Nephron progenitor cell (in vitro differentiated cells): ENCODE measurements at places on chromosomes 4 and X.

GRCh38 chr4:144223149-144223548 lies 82.6 kb upstream of the GYPA start:
- no peak for DNase-seq

DNA sequence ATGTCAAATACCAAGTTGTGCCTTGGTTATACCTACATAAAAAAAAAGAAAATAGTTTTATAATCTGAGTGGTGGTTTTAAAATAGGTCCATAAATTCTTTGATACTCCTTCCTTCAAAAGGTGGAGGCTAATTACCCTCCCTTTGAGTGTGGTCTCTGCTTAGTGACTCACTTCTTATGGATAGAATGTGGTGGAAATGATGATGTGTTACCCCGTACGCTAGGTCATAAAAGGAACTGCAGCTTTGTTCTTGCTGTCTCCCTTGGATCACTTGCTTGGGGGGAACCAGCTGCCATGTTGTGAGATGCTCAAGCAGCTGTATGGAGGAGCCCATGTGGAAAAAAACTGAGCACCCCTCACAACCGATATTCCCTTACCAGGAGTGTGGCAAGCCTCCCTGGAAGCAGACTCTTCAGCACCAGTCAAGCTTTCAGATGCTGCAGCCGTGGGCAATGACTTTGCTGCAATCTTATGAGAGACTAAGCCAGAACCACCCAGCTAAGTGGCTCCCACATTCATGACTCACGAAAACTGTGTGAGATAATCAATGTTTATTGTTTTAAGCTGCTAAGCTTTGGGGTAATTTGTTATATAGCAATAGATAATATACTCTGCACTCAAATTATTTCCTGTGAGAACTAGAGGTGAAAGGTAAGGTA lies 195.0 kb upstream of the GATB start:
- no peak for DNase-seq

DNA sequence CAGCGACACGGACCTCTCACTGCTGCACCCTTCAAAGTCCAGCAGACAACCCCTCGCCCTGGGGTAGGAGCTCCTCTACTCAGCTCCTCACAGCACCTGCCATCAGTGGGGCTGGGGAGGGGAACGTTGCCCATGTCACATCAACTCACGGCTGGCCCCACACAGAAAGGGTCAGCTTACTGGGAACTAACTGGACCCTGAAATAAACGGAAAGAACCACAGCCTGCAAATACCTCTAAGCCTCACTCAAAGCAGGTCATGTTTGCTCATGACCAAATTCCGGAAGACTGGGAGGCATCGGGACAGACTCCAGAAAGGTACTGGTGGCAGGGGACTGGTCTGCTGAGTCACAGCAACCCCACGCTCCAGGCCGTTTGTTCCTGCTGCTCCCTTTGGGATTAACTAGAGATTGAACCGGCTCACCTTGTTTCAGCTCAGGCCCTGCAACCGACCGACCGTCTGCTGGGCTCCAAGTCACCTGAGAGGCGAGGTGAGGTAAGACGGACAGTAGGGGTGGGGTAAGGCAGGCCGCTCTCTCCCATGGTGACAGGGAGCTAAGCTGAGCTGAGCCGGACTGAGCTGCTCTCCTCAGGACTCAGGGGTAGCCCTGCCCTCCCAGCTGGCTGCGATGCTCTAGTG lies 5.6 kb downstream of the G6PD start:
- no peak for DNase-seq

DNA sequence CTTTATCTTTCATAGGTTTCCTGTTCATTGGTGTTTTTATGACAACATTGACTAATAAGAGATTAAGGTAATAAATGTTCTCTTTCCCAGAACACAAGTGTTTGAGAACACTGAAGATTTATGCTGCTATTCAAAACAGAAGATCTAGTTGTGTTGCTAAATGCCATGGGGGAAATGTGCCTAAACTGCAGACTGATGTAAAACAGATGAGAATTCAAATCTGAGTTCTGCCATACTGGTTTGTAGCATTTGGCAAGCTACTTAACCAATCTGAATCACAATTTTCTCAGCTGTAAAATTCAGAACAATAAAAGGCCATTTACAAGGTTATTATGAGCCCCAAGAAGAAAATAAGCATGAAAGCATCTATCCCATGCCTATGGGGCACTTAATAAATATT lies 2.3 kb downstream of the SLC10A6 start:
- DNase-seq = no peak

GRCh38 chr4:22485737-22486136 lies 30.1 kb downstream of the ADGRA3 start:
- DNase-seq = no peak

GRCh38 chr4:145132511-145133098 lies 34.5 kb downstream of the ABCE1 start:
- no peak for DNase-seq

GRCh38 chrX:131728295-131729145 lies 184.6 kb downstream of the OR13H1 start:
- no peak for DNase-seq

DNA sequence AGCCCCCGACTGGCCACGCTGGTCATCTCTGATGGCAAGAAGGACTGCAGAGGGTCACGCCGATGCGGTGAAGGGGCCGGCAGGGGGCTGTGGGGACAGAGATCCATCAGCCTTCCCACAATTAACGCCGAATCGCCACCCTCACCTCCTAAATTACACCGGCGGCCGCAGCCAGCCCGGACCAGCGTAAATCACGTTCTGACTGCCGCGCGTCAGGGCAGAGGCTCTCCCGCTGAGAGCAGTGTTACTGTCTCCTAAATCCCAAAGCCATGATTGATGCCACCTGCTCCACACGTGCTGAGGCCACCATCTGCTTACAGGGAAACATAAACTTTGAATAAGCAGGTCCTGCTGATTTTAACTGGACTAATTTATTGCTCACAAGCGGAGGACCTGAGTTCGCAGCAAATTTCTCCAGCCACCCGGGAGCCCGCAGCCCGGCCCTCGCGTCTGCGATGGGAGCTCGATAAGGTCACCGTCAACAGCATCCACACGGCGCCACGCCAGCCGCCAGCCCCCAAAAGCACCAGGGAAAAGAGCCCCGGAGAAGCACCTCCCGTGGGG lies 127.3 kb upstream of the NKX1-1 start:
- DNase-seq = peak; percentile 83

DNA sequence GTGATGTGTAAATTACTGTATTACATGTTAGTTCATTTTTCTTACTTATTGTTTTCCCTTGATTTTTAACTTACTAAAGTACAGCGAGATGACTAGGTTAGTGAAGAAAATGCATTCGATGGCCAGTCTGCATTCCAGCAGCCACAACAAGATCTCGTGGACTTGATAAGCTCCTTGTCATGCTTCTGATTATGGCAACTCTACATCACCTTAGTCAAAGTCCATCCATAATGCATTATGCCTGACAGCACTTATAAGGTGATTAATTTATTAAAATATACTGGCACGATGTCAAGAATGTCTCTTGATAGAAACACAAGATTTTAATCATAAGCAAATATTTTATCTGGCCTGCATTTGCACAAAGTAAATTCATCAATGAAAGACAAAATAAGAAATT lies 109.9 kb upstream of the NAP1L5 start:
- no peak for DNase-seq

- no peak for DNase-seq
Observed at GRCh38 chrX:48465336-48465933, 4.6 kb downstream of the SLC38A5 start.

- DNase-seq = no peak
Observed at GRCh38 chr4:66906314-66906713, 639.0 kb downstream of the CENPC start.

GRCh38 chrX:77422891-77423648 lies 24.1 kb upstream of the FGF16 start:
- DNase-seq = no peak

DNA sequence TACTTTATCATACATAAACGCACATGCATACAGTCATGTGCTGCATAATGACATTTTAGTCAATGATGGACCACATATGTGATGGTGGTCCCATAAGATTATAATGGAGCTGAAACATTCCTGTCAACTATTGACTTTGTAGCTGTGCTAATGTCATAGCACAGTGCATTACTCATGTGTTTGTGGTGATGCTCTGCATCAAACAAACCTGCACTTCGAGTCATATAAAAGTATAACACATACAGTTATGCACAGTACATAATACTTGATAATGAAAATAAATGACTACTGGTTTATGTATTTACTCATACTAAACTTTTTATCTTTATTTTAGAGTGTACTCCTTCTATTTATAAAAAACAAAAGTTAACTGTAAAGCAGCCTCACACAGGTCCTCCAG lies 60.5 kb upstream of the MCUB start:
- DNase-seq = no peak

- no peak for DNase-seq
Observed at GRCh38 chr4:90198086-90198847, 71.1 kb downstream of the CCSER1 start.

GRCh38 chr4:6469898-6470501 lies 2.4 kb downstream of the PPP2R2C start:
- no peak for DNase-seq

GRCh38 chr4:74733756-74734155 lies 60.6 kb downstream of the BTC start:
- no peak for DNase-seq

- DNase-seq = no peak
Observed at GRCh38 chr4:39497909-39498726, 29.1 kb downstream of the UGDH start.

DNA sequence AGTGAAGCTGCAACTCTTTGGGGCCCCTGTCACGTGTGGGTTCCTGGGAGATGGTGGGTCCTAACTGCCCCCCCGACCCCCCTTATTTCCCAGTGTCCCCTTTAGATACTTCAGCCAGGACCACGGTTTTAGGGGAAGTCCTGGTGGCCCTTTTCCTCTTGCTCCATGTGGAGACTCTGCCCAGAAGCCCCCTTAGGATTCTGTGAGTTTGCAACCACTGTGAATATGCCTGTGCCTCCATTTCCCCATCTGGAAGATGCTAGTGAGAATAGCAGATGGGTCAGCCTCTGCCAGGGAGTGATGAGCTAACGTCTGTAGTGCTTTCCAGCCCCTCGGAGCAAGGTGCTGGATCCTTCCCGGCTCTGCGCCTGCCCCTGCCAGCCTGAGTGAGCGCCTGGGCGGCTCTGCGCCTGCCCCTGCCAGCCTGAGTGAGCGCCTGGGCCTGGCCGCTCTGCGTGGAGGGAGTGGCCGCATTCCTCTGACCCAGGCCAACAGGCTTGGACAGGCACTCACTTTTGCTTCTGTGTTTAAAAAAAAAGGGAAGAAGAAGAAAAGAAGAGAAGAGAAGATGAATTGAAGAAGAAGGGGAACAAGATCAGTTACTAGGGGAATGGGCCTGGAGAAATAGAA lies 6.7 kb upstream of the CITED1 start:
- no peak for DNase-seq
